ENCODE measurements at places on chromosomes 3 and 15. TPM values are rescaled to one million over a fixed set of nuclear protein-coding genes. Genes with fewer than 3 reads are reported as not detected.

The ATP13A4 gene
- 0.25 TPM for total RNA-seq

The P2RY1 gene
- total RNA-seq = 1.4 TPM

The PDHB gene
- total RNA-seq = 105 TPM

The STAB1 gene
- total RNA-seq = 29.0 TPM

The MAPKBP1 gene
- total RNA-seq = 8.4 TPM

The FBN1 gene
- 16.4 TPM for total RNA-seq

- DNase-seq = peak; percentile 85
These were observed 161.1 kb upstream of the TBL1XR1 start for GRCh38 chr3:177358091-177358976.

DNA sequence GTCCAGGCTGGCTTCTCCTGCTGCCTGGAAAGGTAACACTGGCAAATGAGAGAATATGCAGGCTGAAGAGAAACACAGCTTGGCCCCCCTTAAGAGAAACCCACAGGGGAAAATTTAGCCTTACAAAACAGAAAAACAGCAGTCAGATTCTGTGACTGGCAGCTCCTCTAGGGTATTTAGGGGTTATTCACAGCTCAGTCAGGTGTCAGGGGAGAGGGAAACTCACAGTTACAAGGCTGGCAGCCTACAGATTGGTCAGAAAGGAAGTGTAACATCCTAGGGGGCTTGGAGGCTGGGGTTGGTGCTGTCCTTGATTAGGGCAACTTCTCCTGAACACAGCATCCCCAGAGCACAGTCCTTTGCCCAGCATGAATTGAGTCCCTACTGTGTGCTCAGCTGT, 81.4 kb downstream of the SEMA5B start:
- no peak for DNase-seq

- no peak for DNase-seq
These were observed 20.9 kb upstream of the FSTL1 start for GRCh38 chr3:120471643-120472042.

DNA sequence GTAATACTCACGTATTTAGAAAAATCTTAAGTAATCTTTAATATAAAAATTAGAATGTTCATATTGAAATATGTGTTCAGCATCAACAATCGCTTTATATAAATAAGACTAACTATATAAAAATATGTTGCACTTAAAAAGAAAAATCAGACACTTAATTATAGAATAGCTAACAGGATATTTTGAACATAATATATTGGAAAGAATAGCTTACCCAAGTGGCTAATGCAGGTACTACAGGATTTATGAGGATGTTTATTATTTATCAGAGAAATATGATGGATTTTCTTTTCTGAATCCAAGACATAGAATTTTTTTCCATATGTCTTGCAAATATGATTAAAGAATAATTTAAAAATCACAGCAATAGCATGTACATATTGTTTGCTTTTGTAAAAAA, 567.9 kb upstream of the GBE1 start:
- no peak for DNase-seq

DNA sequence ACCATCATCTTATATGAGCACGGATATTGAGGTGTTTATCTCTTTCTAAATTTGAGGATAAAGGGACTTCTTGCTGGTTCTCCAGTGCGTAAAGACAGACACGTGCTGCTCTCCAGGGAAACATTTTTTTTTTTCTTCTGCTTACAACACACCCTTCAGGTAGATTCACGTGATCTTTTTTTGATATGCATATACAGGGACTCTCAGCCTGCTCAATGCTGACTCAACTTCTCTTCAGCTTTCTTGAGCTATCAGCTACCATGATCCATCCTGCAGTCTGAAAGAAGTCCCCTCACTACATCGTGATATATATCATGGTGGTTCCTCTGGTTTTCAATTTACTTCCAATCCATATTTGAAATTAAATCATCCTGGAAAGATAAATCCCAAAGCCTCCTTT, 87.1 kb upstream of the SLITRK3 start:
- DNase-seq = no peak

DNA sequence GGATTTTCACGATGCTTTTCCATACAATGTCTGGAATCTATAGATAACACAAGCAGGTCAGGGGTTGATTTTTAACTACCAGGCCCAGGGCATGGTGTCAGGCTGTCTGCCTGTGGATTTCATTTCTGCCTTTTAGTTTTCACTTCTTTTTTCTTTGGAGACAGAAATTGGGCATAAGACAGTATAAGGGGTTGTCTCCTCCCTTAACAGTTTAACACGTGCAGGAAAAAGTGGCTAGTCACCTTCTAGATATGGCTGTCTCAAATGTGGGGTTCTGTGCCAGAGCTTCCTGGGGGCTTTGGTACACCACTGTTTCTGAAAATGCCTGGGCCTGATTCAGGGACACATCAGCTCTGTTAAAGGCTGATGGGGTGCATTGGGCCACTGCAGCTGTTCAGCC, 7.4 kb upstream of the ZNF589 start:
- DNase-seq = no peak

DNA sequence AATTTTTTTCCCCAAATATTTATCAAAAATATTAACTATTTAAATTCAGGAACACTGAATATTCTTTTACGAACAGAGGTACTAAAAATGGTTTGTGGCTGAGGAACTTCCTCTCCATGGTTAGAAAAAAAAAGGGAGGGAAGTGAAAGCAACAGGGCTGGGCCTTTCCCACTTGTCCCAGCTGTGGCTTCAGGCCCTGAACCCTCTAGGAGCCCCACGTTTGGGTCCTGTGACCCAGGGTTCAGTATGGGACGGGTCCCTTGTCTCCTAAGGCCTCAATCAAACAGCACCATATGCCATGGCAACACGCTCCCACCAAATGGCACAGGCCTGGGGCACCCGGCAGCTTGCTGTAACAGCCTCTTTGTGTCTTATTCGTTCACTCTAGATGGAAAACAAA, 32.4 kb downstream of the POC1A start:
- peak; percentile 45 for DNase-seq

DNA sequence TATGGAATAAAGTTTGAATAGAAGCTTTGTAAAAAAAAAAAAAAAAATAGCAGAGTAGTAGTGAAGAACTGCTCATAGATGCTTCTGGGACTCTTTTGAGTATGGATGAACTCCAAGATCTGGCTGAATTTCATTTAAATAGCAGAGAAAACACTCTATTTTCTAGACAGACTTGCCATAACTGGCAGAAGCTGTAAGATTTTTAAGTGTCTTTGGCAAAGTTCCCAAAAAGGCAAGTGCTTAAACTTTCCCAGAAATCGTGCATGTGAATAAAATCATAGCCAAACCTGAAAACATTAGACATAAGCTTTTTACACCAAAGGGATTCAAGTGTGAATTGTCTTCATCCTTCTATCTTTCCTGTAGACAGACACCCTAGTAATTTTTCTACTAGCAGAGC, 110.3 kb upstream of the MITF start:
- no peak for DNase-seq

- DNase-seq = no peak
These were observed 433.1 kb upstream of the KCNMB2 start for GRCh38 chr3:178103140-178103539.

DNA sequence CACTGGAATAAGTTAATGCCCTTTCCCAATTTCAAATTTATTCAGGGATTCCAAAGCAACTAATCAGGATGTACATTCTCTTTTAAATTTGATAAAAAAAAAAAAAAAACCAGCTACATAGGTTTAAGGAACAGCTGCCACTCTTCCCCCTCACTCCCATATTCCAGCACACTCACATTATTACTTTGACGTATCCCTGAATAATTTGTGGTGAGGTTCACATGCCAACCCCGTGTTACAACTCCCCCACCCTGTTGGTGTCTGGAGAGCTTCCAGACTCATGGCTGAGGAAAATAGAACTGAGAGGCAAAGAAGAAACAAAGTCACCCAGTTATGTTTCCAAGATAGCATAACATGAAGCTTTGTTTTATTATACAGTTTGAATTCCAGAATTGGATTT, 300.5 kb upstream of the MME start:
- no peak for DNase-seq

DNA sequence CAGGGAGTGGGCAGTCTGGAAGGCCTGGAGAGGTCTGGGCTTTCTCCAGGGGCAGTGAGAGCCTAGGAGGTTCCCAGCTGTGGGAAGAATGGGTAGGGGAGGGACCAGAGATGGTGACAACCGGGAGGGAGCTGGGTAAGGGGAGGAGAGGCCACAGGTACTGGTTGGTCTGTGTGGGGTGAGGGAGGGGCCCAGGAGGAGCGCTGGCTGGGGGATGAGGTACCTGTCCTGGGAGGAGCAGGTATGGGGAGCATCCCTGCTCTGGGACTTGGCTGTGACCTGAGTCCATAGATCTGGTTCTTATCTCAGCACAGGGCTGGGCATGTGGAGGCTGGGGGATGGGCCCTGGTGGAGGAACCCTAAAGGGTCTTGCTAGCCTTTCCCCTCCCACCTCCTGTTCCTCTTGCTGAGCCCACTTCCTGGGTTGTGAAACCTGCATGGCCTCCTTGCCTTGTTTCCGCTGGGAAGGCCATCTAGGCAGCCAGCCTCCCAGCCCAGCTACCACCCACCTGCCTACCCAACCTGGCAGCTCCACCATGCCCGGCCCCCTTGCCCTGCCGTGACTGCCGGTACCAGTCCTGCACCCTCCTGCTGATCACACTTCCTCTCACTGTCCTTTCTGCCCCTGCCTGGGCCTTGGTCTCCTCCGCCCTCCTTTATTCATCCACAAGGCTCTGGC, 11.0 kb downstream of the PRKCD start:
- no peak for DNase-seq

DNA sequence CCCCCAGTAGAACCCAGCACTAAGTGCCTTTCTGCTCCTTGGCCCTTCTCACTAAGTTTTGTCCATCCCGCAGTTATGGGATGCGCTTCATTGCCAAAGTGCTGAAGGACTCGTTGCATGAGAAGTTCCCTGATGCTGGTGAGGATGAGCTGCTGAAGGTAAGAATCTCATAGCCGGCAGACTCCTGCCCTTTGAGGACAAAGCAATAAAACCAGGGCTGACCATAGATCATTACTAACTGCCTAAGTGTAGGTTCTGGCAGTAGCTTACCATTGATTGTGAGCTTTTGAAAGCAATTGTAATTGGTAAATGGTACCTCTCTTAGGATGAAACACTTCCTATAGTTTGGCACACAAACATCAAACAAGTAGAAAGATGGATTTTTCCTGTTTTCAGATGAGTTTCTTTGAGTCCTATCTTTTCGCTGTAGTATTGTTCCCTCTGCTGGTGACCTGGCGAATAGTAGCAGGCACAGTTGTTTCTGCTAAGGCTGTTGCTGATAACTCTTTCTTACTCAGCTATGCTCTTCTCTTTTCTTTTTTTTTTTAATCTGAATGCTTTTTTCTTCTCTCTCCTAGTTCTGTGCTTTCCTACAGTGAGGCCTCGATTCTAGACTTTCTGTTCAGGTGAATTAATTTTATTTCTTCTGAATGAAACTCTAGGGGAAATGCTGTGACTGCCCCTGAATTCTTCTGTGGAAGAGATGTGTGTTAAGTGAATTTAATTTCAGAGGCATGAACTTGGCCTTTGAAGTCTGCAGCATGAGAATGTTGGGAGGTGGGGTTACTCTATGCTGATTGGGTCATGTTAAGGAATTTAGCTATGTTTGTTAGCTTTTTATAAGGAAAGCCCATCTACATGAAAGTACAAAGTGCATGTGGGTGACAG, 47.4 kb upstream of the CRTC3 start:
- no peak for DNase-seq

GRCh38 chr15:92014281-92015030, 160.9 kb downstream of the SLCO3A1 start:
- DNase-seq = no peak

GRCh38 chr15:64247906-64248541, 85.2 kb upstream of the PPIB start:
- DNase-seq = no peak

DNA sequence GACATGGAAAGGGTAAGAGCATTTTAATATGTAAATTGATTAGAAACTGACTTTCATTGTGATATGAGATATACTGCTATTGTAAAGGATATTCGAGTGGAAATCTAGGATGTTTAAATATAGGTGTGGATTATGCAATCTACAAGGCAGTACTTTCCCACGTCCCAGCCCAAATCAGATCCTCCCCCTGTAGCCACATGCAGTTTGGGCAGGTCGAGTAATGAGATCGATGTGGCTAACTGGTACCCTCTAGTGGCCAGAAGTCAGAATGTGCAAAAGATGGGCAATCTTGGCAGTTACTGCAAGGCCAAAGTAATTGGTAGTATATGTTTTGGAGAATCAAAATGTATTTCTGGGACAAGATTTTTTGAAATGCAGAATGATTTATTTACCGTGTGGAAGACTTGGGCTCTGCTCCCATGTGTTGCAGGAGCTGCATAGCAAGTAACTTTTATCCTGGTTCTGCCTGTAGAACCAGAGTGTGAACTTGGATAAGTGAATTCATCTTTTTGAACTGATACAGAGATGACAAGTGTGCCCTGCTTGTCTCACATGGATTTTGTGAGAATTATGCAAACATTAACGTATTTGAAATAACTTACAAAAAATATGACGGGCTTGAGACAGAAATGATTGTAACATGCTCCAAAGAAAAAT, 94.5 kb upstream of the ADAMTSL3 start:
- DNase-seq = no peak

DNA sequence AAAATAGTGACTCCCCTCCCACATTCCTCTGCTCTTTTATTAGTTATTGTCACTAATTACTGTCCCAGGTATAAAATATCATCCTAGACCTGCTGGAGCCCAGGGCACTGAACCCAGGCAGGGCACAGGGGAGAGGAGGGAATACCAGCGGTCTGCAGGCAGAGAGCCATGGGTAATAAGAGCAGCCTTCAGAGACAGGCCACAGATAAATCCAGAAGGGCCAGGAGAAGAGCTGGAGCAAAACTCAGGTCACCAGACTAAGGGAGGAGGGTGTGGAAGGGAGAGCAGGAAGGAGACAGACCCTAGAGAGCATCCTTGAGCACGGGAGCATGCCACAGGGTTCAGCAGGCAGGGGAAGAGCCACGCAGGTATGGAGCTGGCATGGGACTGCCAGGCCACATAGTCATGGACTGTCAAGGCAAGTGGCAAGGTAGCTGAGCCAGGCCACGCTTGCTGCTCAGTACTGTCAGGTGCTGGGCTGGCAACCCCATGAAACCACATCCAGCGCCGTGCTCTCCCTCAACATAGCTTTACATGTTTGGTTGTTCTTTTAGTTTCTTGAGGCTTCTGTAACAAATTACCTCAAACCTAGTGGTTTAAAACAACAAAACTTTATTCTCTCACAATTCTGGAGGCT, 15.6 kb upstream of the CAPN3 start:
- no peak for DNase-seq

DNA sequence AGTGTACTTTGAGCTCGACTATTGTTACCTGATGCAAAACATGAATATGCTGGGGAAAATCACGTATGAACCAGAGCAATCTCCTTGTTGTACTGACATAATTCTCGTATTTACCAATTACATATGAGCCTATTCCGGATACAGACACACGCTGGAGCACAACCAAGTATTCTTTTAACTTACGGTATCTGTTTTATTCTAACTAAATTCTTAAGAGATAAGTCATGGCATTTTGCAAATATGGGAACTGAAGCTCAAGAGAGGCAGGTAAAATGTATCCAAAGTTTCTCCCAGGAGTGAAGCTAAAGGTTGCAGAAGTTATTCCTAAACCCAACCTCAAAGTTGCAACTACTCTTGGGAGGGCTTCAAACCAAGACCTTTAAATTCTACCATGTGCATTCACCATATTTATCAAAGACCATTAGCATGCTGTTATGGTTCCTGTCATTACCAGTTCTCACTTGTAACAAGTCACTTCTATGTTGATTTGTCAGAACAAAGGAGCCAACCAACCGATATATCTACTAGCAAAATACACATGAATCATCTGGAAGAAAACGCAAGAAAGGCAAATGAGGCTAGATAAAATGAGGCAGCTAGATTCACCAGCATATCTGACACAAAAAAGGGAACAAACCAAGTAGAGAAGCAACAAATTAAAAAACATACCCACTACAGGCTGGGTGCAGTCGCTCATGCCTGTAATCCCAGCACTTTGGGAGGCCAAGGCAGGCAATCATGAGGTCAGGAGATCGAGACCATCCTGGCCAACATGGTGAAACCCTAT, 17.8 kb downstream of the TBL1XR1 start:
- DNase-seq = no peak
